T-helper 1 cell (primary cell): ENCODE measurements at places on chromosomes 6 and 20.

DNA sequence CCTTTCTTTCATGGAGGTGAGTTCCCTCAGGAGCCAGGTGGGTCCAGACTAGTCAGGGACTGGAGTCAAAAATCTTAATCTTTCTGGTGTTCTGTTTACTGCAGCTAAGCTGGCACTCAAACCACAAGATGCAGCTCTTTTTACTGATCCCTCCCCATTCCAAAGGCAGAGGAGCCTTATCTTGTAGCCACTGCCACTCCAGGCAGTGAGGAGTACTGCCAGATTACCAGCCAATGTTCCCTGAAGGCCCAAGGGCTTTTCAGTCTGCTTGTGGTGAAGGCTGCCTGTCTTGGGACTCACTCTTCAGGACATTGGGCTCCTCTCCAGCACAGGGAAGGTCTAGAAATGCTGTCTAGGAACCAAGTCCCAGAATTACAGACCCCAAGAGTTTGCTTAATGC, 490.4 kb upstream of the ADGRB3 start:
- no peak for DNase-seq

GRCh38 chr6:100886076-100886475, 4.9 kb upstream of the ASCC3 start:
- no peak for DNase-seq

DNA sequence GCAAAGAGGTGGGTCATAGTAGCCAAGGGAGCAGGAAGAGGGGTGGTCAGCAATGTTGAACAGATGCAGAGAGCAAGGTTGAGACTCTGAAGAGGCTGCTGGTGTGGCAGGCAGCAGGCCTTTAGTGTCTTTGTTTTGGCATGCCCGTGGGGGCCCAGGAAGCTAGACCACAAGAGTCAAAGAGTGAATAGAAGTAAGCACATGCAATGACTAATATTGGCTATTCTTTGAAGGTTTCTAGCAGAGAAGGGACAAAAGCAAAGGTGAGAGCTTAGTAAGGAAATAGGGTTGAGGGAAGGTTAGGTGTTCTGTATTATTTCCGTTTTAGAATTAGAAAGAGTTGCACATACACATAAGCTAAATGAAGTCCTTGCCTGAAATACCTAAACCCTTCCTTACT, 18.8 kb downstream of the TDRD6 start:
- DNase-seq, result no peak

DNA sequence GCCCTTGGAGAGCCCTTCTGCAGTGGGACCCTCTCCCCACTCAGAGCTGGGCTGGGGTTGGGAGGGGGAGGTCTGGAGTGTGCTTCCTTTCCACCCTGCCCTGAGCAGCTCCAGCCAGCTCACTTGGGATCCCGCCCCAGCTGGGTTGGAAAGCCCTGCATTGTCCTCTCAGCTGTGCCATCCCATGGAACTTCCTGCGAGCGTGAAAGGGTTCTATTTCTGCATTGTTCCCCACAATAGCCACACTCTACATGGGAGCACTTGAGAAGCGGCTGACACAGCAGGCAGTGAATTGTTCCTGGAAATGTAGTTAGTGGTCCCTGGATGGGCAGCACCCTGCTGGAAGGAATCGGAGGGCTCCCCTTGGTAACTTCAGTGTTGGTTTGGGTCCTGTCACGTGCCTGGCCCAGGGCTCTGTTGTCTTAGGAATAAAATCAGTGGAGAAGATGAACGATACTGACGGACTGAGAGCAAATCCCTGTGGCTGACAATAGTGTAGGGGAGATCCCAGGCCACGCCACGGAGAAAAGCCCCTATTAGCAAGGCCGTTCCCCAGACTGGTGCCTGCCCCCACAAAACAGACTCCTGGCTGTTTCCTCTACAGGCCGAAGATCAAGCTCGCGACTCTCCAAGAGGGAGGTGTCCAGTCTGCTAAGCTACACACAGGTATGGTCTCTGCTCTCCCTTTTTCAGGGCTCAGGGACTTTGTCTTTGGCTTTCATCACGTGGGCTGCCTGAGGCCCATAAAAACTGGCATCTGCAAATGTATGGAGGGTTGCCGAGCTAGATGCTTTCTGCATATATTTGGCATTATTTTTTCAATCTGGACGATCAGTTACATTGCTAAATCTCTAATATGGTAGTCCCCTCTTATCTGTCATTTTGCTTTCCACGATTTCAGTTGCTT, 18.8 kb downstream of the DNMT3B start:
- no peak for DNase-seq

DNA sequence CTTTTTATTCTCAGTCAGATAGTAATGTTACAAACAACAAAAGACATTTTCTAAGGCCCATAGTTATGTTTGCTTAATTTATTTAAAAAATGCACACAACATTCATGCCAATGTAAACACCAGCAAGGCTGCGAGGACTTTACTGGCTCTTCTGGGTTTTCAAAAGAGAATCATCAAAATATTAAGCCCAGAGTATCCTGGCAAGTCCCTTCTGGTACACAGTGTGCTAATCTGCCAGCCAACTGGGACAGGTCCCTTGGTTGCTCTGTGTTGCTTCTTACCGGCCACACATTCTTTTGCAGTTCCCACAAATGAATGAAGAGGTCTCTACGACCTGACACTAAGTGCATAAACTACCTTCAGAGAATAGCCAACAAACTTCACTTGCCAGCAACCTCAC, 42.6 kb upstream of the SPDEF start:
- no peak for DNase-seq

DNA sequence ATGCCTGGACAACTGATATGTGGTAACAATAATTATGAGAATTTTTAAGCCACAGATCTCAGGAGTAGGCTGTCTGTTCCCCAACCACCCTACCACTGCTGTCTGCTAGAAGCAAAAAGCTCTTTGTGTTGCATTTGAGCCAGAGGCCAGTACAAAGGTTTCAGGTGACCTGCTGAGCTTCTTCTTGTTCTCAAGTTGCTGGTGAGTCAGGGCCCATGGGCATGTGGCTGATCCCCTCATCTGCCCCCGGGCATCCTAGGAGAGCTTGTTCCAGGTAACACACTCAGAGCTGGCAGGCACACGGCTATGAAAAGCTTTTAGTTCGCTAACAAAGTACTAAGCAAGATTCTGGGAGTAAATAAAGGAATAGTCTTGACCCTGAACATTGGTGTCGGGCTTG, 285.3 kb downstream of the CDC5L start:
- DNase-seq, result no peak

DNA sequence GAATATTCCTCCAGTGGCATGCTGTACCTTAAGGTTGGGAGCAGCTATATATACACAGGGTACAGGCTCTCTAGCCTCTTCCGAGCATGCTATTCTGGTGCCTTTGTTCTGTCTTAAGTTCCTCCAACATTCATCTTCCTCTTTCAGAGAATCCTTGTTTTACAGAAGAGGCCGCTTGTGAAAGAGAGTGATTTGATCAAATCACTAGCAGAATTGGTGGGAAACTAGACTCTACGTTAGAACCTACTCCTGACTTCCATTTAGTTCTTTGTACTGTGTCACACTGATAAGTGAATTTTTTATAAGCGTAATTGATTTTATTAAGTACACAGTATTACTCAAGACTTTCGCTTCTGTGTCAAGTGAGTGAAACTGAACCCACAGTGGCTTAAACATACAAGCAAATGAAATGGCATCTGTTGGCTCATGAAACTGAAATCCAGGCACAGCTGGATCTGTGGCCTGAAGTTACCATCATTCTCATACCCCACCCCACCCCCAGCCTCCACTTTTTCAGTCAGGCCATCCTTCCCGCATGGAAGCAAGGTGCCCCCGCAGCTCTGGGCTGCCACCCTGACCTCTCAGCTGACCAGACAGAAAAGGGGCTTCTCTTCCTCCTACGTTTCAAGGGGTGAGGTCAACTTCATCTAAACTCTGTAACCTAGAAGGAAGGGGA, 102.3 kb downstream of the RPP40 start:
- DNase-seq, result no peak

- DNase-seq, result no peak
Observed at GRCh38 chr6:127415096-127415495, 44.1 kb downstream of the KIAA0408 start.

DNA sequence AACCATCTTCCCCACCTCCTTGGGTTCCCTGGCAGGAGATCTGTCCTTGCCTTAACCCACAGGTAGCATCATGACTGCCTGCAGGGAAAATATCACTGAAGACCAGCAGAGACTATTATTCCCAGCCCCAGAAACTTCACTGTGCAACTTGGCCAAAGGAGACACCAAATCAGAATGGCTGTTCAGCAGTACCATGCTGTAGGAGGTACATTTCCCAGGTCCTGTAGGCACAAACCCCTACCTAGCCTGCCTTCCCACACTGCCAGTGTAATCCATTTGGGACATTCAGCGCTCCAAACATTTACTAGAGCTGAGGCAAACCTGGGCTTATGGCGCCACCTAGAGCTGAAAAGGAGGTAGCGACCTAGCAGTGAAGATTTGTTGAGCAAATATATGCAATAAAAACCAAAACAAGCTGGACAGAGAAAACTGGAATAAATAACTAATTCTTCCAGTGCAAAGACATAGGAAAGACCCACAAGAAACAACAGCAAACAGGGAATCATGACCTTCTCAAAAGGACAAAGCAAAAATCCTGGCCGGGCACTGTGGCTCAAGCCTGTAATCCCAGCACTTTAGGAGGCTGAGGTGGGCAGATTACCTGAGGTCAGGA, 60.3 kb downstream of the VTA1 start:
- peak; percentile 16 for DNase-seq

- no peak for DNase-seq
Observed at GRCh38 chr6:117327149-117328004, 62.0 kb downstream of the VGLL2 start.

DNA sequence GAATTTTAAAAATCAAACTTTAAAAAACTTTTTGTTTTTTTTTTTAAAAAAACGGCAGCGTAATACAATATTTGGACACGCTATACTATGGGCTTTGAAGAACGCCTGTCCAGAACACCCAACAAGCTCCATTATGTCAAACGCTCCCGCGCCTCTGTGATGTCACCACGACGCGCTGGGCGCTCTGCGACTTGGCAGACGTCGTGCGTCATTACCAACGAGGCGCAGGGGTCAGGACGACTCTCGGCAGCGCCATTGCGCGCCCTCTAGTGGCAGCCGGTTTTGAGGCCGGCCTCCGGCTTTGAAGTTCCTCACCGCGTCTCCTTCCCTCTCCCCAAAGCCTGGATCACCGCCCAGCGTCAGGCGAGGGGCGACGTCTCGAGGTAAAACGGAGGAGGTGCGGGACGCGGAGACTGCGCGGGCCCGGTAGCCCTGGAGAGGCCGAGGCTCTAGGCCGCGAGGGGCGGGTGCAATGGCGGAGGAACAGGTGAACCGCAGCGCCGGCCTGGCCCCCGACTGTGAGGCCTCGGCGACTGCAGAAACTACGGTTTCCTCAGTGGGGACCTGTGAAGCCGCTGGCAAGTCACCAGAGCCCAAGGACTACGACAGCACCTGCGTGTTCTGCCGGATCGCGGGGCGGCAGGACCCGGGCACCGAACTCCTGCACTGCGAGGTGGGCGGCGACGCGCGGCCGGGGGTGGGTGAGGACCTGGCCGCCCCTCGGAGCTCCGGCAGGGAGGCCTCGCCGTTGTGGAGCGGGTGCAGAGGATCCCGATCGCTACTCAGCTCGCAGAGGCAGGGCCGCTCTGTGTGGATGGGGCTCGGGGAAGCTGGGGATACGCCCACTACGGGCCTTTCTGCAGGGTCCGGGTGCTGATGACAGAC, at the start of gene HINT3:
Gene HINT3, plus strand, starts transcription at position 265 of the 885 bp plus-strand sequence. Its CDS starts 208 bp downstream, at position 473.
- DNase-seq, result peak; percentile 98

DNA sequence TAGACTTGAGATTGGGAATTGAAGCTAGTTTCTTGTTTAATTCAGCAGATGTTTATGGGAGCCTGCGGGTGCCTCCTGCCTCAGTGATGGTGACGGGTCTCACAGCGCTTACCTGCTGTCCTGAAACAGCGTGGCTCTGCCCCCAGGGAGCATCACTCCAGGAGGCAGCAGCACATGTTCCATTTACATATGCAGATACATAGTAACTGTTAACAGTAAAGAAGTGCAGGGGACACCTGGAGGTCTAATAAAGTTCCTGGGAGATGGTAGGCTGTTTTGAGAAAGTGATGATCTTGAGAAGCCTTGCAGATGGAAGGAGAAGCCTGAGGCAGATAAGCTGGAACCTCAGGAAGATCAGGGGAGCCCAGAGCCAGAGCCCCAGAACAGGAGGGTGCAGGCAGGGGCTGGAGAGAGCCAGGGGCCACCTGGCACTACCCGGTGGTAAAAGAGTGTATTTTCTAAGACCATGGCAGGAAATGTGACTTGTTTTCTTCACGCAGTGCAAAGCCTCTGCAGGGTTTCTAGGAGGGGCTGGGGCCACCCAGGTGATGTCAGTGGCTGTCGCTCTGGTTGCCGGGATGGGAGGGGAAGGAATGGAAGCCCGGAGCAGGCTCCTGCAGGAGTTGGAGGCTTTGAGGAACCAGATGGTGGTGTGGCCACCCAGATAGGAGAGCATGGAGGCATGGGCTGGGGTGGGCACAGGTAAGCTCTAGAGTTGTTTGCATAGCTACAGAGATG, 24.2 kb upstream of the KIF25 start:
- no peak for DNase-seq

DNA sequence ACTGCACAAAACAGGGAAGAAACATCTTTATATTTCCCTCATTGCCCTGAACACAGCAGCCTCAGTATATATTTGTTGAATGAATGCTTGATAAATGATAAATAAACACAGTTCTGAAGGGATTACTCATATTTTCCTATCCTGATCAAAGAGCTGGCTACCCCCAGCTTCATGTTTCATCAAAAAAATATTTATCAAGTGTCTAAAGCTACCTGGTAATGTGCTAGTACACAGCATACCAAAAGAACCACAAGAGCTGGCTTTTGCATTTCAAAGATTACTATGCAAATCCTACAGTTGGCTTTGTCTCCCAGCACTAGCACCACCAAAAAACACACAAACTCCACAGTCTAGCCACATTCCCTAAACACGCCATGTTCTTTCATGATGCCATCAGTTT, 130.0 kb downstream of the BTBD9 start:
- no peak for DNase-seq

DNA sequence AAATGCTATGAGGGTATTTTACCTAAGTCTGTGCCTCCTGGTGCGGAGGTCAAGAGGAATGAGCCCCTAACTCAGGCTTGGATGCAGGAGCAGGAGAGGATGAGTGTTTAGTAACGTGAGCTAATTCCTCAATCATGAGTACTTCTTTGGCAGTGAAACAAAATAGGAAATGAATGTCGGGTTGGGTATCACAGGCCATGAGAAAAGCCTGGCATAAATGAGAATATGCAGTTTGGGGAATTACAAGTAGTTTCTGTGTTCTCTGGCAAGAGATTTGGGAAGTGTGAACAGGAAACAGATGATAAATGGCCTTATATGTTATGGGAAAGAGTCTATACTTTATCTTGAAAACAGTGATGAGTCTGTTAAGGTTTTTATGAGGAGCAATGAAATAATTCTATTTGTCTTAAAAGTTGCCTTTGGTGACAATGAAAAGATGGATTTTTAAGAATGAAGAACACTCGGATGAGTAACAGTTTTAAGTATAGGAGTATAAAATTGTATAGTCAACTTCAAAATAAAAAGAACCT, 59.0 kb upstream of the RNF146 start:
- DNase-seq, result no peak

DNA sequence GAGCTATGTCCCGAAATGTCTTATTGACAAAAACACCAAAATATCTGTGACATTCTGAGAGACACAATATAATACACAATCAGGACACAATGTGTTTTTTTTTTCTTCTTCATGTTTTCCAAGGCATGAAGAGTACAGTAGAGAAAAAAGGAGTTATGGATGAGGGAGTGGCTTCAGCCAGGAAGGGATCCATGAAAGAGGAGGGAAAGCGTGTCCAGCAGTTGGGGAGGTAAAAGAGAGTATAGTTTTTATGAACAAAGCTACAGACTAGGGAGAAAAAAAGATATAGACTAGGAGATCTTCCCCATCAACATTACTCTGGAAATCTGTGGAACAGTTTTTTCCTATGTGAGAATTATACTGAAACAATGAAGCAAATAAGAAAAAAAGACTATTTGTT, 38.9 kb upstream of the PRIM2 start:
- DNase-seq, result no peak

- DNase-seq, result no peak
Observed at GRCh38 chr20:10076126-10077080, 41.6 kb downstream of the ANKEF1 start.
